ENCODE measurements at places on chromosomes 5 and 9. TPM values are rescaled to one million over a fixed set of nuclear protein-coding genes. Genes with fewer than 3 reads are reported as not detected.
A peak's percentile ranks its signal among the peaks of the same experiment; 100 is the strongest.

DNA sequence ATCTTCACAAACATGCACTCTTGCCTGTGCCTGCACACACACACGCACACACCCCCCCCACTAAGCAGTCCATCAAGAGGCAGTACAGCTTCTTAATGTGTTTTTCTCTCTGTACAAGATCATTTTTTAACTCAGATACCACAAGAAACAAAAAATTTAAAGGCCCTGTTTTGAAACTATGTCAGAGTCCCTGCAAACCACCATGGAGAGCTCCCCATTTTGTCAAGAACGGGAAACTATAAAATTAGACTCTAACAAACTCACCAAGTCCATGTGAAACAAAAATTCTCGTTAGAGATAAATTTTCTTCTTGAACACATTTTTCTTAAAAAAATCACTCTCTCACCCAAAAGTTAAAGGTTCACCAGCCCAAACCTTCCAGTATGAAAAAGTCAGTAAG lies 86.3 kb downstream of the ELAVL2 start:
- DNase-seq: no peak

DNA sequence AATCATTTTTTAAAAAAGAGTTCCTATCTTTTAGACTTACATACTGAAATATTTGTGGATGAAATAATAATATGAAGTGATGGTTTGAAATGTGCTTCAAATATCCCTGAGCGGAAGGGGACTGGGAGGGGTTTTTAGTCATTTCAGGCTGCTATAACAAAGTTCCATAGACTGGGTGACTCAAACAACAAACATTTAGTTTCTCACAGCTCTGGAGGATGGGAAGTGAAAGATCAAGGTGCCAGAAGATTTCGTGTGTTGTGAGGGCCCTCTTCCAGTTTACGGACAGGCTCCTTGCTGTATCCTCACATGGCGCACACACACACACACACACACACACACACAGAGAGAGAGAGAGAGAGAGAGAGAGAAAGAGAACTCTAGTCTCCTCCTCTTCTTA lies 27.1 kb upstream of the TEX10 start:
- DNase-seq: no peak

Gene ZNF354C
- 7.1 TPM for total RNA-seq

Gene FOXD4
- total RNA-seq: 0.19 TPM

Gene TMEM232
- 0.30 TPM for total RNA-seq

Gene CTXN3
- not detected for total RNA-seq

Gene ZDHHC11
- 6.4 TPM for total RNA-seq

DNA sequence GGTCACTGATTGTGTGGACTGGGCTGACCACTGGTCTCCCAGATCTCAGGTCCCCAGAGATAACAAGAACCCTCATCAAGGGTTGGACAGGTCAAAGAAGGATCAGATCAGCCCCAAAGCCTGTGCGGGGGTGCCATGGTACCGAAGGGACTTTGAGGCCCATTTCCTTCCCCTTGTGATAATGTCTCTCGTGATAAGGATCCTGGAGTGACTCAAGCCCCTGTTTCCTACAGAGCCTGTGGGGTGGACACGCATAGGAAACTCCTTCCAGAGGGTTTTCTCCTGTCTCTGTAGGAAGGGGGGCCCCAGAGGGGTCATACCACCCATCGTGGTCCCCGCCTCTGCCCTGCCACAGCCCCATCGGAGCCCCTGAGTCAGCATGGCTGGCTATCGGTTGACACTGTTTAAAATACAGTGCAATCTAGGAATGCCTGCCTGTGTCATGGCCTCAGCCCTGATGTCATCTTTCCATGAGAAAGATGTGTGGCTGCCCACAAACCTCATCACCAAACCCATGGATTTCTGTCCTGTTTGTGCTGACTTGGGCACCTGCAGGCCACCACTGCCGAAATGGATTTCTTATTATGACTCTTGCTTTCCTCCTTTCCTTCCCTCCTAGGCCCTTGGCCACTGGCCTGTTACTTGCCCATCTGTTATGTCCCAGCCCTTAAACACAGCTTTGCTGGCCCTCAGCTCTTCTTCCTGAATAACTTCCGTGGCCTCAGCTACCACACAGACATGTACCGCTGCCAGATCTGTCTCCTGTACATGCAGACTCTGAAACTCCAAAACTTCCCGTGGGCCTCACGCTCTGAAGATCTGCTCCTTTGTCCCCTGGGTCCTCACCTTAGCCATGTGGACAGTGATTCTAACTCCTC lies 2.9 kb upstream of the CSF2 start:
- peak; percentile 76 for DNase-seq

GRCh38 chr9:91071184-91071990 lies 269.8 kb downstream of the SYK start:
- DNase-seq: peak; percentile 88

Gene C5orf58
- total RNA-seq: not detected

GRCh38 chr9:131997779-131998178 lies 81.9 kb downstream of the MED27 start:
- DNase-seq: no peak
